SJSA1 (cell line): ENCODE measurements at places on chromosomes 2 and 18. TPM values are rescaled to one million over a fixed set of nuclear protein-coding genes. Genes with fewer than 3 reads are reported as not detected.

DQX1 gene
- total RNA-seq, result not detected in 2 replicates

CCDC150 gene
- total RNA-seq, result 12.2 and 15.3 TPM in 2 replicates

KIAA2012 gene
- total RNA-seq, result 0.03 TPM in 1 of 2 replicates, not detected in the other

MC2R gene
- not detected in 2 replicates for total RNA-seq

NEU4 gene
- not detected in 2 replicates for total RNA-seq

TRABD2A gene
- 11.8 and 18.3 TPM in 2 replicates for total RNA-seq

ITPRIPL1 gene
- total RNA-seq, result 0.50 and 0.55 TPM in 2 replicates

HMSD gene
- 0.53 and 1.00 TPM in 2 replicates for total RNA-seq

DCDC2C gene
- total RNA-seq, result not detected in 2 replicates

NT5C1B gene
- not detected in 2 replicates for total RNA-seq

SGPP2 gene
- total RNA-seq, result not detected in 2 replicates

LAPTM4A gene
- total RNA-seq, result 161 and 214 TPM in 2 replicates

SKA1 gene
- total RNA-seq, result 70.2 and 71.5 TPM in 2 replicates

ITGB6 gene
- total RNA-seq, result not detected in 2 replicates

COLEC11 gene
- total RNA-seq, result not detected in 2 replicates

ITGA6 gene
- total RNA-seq, result 26.7 and 32.9 TPM in 2 replicates
